ENCODE measurements at places on chromosomes 16 and 17. TPM values are rescaled to one million over a fixed set of nuclear protein-coding genes. Genes with fewer than 3 reads are reported as not detected.

The SLC6A2 gene
- total RNA-seq: under 0.01 TPM

The CCL1 gene
- not detected for total RNA-seq

The C16orf92 gene
- total RNA-seq: not detected

The PPL gene
- total RNA-seq: 0.49 TPM

The SSTR5 gene
- total RNA-seq: not detected

The TNRC6C gene
- 21.4 TPM for total RNA-seq

The KIFC3 gene
- 36.9 TPM for total RNA-seq

The FAM20A gene
- total RNA-seq: 4.7 TPM

The SKAP1 gene
- total RNA-seq: 0.49 TPM

The PPP1R1B gene
- 20.7 TPM for total RNA-seq

Data from temporal lobe (tissue), 4 donors.